ENCODE measurements at places on chromosomes 4 and X. TPM values are rescaled to one million over a fixed set of nuclear protein-coding genes. Genes with fewer than 3 reads are reported as not detected.

S100G gene
- total RNA-seq: not detected

PABPC5 gene
- 1.6 TPM for total RNA-seq

TLR3 gene
- total RNA-seq: 1.1 TPM

POU4F2 gene
- not detected for total RNA-seq
